ENCODE measurements at places on chromosomes 1 and 21.

GRCh38 chr1:237386362-237387143, 344.6 kb downstream of the RYR2 start:
- DNase-seq = no peak

- no peak for DNase-seq
These were observed 584.8 kb downstream of the PLA2G4A start for GRCh38 chr1:187413405-187414169.

- DNase-seq = no peak
These were observed 12.9 kb upstream of the PDE9A start for GRCh38 chr21:42640486-42640885.

DNA sequence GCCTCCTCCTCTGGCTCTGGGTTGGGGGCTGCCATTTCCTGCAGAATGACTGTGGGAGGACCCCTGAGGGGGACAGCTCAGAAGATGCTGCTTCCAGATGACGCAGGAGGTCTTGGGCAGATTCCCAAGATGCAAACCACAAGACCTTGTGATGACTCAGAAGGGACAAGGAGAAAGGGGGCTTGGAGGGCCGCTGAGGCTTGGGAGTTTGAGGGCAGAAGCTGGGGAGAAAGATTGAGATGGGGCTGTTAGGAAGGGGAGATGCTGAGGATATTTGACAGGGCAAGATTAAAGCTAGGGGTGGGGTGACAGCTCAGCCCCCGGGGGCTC, 7.5 kb downstream of the PTPRU start:
- no peak for DNase-seq

GRCh38 chr1:29672416-29673227, 436.3 kb downstream of the PTPRU start:
- DNase-seq = no peak

DNA sequence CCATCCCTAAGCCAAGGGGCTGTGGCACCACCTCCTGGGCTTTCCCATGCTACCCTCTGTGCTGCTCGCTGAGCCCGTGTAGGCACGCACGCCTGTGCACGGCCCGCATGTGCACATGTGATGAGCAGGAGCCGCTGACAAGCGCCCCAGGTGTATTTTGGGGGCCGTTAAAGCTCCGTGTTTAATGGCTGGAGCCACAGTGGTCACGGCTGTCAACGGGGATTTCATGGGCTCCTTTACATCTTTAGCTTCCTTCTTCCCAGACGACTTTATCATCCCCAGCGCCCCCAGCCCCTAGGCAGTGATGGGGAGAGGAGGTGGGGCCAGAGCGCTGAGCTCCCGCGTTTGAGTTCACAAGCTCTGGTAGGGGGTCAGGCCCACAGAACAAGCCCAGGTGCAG, 11.7 kb upstream of the EPHA8 start:
- no peak for DNase-seq

GRCh38 chr1:61604684-61605083, 120.3 kb downstream of the TM2D1 start:
- no peak for DNase-seq
